ENCODE measurements at places on chromosomes 2 and 18. TPM values are rescaled to one million over a fixed set of nuclear protein-coding genes. Genes with fewer than 3 reads are reported as not detected.

SH3RF3 gene
- 0.05 TPM for total RNA-seq

ACSL3 gene
- total RNA-seq = 12.9 TPM

RGPD4 gene
- total RNA-seq = not detected

COPS7B gene
- total RNA-seq = 41.5 TPM

CYRIA gene
- 0.06 TPM for total RNA-seq

CRYGD gene
- total RNA-seq = not detected

ADD2 gene
- total RNA-seq = 7.4 TPM

CFAP221 gene
- total RNA-seq = not detected

CFAP65 gene
- total RNA-seq = not detected

INPP1 gene
- 15.5 TPM for total RNA-seq

HAAO gene
- total RNA-seq = 0.98 TPM

MSGN1 gene
- total RNA-seq = not detected

UGT1A8 gene
- 0.42 TPM for total RNA-seq

SLC5A7 gene
- total RNA-seq = not detected

HTR2B gene
- total RNA-seq = not detected

AP1S3 gene
- 6.3 TPM for total RNA-seq

SERPINB4 gene
- not detected for total RNA-seq
